CD8-positive, alpha-beta memory T cell (primary cell): ENCODE measurements at places on chromosomes 1 and 21. TPM values are rescaled to one million over a fixed set of nuclear protein-coding genes. Genes with fewer than 3 reads are reported as not detected.
A peak's percentile ranks its signal among the peaks of the same experiment; 100 is the strongest.

Gene SELE
- not detected for total RNA-seq

Gene NR5A2
- total RNA-seq, result not detected

Gene MNDA
- 0.39 TPM for total RNA-seq

Gene ZBED6
- 13.5 TPM for total RNA-seq

DNA sequence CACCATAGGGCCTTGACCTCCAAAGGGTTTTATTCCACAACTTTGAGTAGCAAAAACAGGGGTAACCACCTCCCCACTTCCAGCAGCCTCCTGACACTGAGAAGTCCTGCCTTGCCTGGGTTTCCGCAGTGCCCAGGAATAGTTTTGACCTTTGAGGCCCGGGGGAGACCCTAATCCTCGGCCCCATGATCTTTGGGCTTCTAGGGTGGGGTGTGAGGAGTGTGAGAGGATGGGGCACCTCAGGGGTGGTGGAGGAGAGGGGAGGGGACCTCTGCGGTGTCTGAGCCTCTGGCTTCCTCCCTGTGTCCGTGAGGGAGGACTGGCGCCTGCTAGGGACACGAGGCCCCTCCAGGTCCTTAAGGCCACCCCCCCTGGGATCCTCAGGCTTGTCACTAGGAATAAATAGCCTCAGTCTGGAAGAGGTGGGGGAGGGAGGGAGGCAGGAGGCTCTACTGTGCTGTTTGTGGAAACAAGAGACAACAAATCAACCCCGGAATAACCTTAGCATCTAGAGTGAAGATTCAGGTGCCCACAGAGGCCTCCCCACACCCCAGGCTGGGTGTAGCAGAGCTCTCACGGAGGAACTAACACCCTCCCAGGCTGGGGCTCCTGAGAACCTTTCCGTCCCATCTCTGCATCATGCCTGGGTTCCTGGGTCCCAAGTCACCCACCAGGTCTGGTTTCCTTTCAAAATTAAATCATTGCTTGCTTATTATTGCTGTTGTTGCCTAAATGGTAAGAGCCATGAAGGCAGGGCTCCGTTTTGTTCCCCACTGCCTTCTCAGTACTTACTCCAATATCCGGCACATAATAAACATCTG is 904 bp upstream of the FHL3 start:
- DNase-seq, result no peak

DNA sequence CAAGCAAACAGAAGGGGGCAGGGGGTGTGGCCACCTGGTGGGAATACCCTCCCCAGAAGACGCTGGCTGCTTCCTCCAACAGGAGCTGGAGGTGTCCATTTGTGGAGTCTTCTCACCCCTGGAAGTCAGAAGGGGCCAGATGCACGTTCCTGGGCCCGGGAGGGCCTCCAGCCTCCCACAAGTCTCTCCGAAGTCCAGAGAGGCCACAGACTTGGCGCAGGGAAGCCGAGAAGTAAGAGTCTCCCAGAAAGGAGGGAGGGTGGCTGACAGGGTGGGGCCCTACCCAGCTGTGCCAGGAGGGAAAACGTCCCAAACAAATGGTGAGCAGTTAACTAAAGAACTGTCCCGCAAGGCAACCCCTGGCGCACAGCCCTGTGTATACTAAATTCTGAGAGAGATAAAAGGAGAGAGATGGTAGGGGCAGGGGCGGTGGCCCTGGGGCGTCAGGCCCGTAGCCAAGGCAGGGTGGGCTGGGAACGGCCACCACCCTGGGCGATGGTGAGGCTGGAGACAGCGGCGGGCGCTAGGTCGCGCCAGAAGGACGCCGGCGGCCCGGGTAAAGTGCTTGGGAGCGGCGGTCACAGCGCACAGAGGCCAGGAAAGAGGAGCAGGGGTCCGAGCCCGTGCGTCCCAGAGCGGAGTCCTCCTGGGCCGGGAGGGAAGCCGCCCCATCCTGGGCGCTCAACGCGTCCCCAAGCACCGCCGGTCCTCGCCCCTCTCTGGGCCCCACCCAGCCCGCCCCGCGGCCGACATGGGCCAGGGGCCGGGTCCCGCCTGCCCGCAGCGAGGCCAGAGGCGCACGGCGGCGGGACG is 1.2 kb downstream of the CHD5 start:
- DNase-seq, result no peak

DNA sequence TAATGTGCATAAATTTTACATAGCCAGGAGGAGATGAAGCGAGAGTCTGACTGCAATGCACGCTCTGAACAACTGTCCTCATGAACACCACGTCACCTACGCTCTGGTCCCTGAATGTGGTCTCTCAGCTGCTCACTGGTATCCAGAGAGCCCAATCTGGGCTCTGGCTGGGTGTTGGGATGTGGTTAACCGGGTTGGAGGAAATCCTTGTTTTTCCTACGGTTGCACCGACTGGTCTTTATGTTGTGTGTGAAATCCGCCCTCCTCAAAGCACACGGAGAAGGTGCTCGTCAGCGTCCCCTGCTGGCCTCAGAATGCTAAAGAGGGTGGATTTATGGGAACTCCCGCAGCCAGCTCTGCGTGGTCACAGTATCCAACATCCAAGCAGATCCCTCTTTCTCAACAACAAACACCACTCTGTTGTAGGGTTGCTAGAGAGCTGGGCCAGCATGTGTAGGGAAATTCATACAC is 51.8 kb upstream of the FAM89A start:
- DNase-seq, result peak; percentile 26

GRCh38 chr1:33462405-33463164 is 9.9 kb upstream of the ZSCAN20 start:
- DNase-seq, result no peak

DNA sequence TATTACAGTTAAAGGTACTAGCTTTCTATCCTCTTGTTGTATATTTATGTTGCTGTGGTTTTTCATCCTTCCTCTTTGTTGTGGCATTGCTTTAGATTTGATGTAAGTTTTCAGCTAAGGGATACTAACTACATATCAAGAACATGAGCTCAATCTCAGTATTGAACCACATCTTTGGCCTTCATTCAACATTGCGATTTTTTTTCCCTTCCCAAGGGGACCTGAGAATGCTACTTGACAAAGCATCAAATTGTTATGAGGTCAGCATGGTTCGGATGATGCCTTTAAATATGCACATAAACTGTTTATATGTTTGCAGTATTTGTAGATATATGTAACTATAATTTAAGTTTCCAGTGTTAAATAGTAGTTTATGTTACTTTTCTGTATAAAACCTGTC is 31.7 kb upstream of the GPR88 start:
- no peak for DNase-seq

GRCh38 chr1:166340709-166341108 is 173.9 kb upstream of the FAM78B start:
- DNase-seq, result no peak

- peak; percentile 70 for DNase-seq
These were observed at the start of gene LRRC3 for GRCh38 chr21:44454747-44455523. TSS of gene LRRC3 (plus strand) at chr21:44455510. CDS start at chr21:44456645, 1,135 bp downstream.

DNA sequence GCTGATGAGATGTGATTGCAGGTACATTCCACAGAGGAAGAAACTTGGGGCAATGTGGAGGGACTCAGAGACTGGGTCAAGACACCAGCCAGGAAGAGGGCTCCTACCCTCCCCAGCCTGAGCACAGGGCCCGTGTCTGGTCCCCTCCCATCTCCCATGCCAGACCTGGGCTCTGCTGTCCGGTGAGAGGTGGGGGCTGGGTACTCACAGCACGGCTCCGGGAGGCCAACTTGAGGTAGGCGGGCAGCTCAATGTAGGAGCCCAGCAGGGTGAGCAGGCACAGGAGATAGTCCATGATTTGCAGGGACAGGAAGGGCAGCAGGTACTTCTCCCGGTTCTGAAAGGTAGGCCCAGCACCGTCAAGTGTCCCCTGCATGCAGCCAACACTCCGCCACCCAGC is 16.2 kb upstream of the MATN1 start:
- DNase-seq, result no peak

GRCh38 chr1:163436140-163436812 is 114.5 kb downstream of the NUF2 start:
- no peak for DNase-seq

GRCh38 chr1:226674892-226675714 is 64.0 kb downstream of the ITPKB start:
- DNase-seq, result peak; percentile 79

GRCh38 chr1:8097077-8097799 is 71.1 kb upstream of the ERRFI1 start:
- no peak for DNase-seq

DNA sequence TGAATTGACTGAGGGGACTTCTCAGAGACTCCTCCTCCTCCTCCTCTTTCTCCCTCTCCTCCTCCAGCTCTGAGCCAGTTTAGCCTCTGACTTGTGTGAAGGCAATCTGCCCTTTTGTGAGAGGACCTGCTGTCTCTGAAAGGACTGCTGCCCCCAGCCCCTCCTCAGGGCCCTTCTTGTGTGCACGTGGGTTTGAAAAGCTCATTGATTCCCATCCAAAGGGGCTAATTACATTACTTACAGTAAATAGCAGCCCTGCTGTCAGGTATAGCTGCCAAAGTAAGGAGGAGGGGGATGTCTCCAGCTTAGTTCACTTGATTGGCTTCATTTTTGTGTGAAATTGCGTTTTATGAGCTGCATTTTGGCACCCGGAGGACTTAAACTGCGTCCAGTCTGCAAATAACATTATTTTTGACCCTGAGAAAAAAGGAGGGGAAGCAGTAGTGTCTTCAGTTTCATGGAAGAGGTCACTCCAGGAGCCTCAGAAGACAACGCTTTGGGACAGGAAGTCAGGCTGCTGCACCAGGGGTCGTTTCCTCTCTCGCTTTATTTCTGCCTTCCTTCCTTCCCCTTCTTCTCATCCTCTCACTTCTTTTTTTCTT is 1.8 kb upstream of the LHX9 start:
- no peak for DNase-seq
